Activated CD4-positive, alpha-beta T cell treated with anti-CD3 and anti-CD28 coated beads, Interleukin-2, Interleukin-4, amounts not matched to agents 100 ng/mL and 50 ng/mL, durations not matched to agents 16 hours and 8 hours (primary cell): ENCODE measurements at places on chromosomes 11 and 22.

DNA sequence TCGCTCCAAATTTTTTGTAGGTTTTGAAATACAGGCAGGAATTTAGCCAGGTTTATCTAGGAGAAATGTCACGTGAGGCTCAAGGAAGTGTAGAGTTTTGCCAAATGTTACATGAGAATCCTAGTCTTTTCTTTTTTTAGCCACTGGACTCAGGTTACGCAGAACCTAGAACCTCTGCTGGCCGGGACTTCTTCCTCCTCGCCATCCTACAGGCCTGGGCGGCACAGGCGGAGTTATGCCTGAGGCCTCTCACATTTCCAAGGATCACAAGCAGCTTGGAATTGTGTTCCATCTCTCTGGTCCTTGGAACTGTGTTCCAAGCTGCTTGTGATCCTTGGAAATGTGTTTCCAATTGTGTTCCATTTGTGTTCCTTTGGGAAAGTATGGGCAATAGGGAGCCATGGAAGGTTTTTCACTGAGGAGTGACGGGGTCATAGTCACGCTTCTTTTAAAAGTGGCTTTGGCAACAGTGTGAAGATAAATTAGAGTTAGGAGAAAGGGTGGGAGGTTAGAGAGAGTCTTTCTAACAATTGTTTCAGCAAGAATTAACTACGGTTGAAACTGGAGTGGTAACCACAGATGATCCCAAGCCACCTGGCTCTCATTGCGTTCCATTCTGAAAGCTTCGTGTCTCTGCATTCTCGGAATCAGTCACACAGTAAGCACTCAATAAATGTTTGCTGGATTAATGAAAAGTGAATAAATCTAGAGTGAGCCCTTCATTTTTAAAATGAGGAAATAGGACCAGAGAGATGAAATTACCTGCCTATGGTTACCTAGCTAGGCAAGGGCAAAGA is 12.5 kb upstream of the POU2AF1 start:
- no peak for DNase-seq

DNA sequence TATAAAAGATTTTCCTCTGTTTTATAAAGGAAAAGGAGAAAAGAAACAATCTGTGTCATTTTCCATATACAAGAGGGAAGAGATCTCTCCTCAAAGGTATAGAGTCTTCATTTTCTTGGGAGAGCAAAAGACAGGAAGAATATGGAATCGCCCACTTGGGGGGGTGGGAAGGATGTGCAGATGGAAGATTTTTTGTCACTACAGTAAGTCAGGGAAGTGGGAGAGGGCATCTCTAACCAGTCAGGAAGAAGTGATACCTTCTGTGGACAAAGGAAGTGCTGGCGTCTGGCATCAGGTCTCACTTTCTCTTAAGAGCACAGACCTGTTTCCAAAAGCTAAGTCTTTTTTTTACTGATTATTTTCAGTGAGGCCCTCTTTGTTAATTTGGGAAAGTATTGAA is 1.4 kb downstream of the PRR14L start:
- DNase-seq = no peak

- DNase-seq = no peak
Observed at GRCh38 chr11:125111001-125111342, 454 bp downstream of the TMEM218 start.

DNA sequence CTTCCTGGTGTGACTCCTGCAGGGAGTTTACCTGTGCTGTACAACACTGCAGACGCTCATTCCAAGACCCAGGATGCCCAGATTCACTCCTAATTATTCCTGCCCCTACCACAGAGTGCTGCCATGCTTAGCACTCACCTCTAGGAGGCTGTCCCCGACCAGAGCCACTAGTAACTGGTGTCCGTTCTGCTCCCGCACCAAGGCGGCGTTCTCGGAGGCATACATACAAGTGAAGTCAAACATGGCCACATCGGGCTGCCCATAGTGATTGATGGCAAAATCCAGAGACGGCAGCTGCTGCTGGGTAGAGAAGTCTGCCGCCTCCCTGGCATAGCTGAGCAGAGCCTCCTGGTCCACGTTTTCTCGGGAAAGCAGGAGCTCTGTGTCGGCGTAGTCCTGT is 122.3 kb upstream of the BID start:
- DNase-seq = no peak

GRCh38 chr11:4095509-4096230 is 1.1 kb downstream of the RRM1 start:
- DNase-seq = peak; percentile 35

- DNase-seq = no peak
Observed at GRCh38 chr11:119509282-119509841, 86.4 kb upstream of the THY1 start.

GRCh38 chr11:57471496-57471895 is 11.2 kb downstream of the RTN4RL2 start:
- no peak for DNase-seq

GRCh38 chr22:44597616-44598015 is 99.6 kb upstream of the RTL6 start:
- no peak for DNase-seq

DNA sequence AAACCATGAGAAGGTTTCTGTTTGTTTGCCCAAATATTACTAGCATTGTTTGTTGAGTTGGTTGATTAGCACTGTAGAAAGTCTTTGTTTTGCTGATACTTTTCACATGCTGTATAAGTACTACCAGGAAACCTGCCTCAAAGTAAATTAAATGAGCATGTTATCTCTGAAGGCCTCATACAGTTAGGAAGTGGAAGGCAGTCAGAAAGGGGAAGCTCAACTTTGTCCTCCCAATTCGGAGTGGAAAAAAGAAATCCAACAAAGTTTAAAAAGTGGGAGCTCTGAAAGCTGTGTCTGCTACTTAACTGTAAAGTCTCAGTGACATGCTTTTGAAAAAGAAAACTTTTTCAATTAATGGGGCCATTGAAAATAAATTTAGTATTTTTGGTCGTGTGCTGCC is 188.3 kb upstream of the BLID start:
- no peak for DNase-seq

GRCh38 chr11:88523386-88524071 is 186.0 kb upstream of the CTSC start:
- DNase-seq = no peak

- no peak for DNase-seq
Observed at GRCh38 chr11:33025339-33025722, 9.7 kb downstream of the DEPDC7 start.

- no peak for DNase-seq
Observed at GRCh38 chr22:47914481-47915097, 1152.1 kb downstream of the TBC1D22A start.

DNA sequence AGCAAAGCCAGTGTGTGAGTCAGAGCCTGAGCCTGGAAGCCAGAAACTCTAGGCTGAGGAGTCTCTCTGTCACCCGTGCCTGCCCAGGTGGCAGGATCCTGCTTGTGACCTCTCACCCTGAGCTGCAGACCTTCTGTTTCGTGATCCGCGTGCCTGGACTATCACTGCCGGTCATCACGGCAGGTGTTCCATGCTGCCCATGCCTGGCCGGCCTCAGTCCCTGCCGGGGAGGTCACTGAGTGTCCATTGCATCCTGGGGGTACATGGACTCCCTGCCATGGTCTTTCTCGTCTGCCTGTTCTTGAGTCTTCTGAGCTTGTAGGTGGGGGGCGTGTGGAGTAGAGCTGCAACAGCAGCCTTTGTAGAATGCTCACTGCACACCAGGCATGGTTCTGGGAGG is 1032.4 kb downstream of the TBC1D22A start:
- no peak for DNase-seq

DNA sequence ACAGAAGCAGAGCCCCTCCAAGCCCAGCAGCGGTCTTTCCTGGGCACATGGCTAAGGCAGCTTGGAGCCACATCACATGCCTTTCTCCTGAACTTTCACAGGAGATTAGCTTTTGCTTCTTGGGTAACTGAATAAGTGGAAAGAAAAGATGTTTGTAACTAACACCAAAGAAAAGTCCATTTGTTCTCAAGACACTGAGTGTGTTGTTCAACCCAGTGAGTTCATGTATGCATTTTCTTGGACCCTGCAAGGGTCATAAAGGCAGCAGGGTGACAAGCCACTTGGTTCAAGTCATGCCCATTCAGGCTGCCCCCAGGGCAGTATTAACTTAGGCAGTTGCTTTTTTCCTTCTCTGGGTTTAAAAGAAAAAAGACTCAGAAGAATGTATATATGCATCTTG is 203.4 kb downstream of the FAM76B start:
- no peak for DNase-seq

DNA sequence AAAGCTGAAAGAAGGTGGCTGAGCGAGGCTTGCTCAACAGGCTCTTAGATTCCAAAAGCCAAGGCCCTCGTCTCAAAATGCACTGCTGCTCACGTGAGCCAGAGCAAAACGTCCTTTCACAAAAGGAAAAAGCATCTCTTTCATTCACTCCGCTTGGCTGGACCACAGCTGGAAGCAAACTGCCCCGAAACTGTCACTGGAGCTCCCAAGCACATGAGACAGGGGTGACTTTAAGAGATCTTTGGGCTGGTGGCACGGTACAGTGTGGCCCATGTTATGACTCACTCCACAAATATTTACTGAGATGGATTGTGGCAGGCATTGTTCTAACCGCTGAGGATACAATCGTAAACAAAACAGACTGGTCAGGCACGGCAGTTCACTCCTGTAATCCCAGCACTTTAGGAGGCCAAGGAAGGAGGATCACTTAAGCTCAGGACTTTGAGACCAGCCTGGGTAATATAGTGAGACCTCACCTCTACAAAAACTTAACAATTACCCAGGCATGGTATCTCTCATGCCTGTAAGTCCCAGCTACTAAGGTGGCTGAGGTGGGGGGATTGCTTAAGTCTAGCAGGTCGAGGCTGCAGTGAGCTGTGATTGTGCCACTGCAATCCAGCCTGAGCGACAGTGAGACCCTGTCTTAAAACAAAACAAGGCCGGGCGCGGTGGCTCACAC is 3.6 kb downstream of the PLA2G6 start:
- no peak for DNase-seq

DNA sequence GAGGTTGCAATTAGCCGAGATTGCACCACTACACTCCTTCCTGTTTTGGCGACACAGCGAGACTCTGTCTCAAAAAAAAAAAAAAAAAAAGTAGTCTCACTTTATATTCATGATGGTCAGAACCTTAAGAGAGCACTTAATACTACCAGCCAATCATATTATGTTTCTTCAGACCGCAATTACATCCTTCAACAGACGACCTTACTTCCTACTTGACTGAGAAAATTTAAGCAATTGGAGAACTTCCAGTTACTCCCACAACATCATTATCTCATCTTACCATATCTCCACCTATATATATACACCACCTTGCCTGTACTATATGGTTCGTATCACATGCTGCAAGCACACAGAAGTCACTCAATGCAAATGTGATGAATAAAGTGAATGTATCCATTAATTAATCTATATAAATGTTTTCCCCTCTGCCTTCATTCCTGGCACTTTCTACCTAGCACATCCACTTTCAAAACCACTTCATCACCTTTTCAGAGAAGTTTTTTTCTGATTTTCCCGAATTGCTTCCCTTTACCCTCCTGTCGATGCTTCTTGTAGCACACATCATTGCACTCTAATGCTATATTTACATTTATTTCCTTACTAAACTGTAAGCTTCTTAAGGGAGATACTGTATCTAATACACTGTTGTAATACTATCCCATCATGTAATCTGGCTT is 13.8 kb downstream of the ATP5MG start:
- no peak for DNase-seq

- DNase-seq = peak; percentile 38
Observed at GRCh38 chr11:9895006-9895405, 231.1 kb downstream of the SWAP70 start.

DNA sequence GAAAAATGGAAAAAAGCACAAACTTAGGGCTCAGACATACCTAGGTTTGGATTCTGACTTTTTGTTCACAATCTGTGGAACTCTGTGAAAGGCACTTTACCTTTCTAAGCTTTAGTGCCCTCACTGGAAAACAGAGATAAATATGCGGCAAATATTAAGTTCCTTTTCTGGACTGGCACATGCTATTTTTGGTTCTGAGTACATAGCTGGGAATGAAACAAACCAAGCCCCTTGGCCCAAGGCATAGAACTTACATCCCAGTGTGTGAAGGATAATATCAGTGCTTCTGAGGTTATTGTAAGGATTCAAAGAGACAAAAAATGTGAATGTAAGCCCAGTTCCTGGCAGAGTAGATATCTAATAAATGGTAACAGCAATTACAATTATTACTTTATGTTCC is 227.5 kb downstream of the ADAMTS15 start:
- no peak for DNase-seq
